Activated CD4-positive, alpha-beta T cell treated with anti-CD3 and anti-CD28 coated beads for 24 hours (primary cell): ENCODE measurements at places on chromosomes 1 and 21.

DNA sequence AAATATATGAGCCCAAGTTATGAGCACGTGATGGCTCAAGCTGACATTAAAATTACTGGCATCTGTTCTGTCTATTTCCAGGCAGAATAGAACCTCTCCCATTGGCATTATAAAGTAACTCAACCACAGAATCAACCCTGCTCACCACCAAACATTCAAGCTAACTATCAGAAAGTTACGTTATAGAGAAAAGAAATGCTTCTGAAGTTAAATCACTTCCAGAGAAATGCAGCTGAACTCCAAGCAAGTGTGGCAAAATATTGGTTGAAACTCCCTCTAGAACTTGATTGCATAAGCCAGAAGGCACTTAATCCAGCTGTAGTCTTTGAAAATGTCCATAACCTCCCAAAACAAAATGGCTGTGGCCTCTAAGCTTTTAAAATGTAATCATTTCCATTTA lies 36.2 kb upstream of the UBE2U start:
- no peak for DNase-seq

GRCh38 chr1:7151978-7152377 lies 366.7 kb downstream of the CAMTA1 start:
- no peak for DNase-seq

- no peak for DNase-seq
Measured at GRCh38 chr1:233665575-233666270, 51.8 kb downstream of the KCNK1 start.

DNA sequence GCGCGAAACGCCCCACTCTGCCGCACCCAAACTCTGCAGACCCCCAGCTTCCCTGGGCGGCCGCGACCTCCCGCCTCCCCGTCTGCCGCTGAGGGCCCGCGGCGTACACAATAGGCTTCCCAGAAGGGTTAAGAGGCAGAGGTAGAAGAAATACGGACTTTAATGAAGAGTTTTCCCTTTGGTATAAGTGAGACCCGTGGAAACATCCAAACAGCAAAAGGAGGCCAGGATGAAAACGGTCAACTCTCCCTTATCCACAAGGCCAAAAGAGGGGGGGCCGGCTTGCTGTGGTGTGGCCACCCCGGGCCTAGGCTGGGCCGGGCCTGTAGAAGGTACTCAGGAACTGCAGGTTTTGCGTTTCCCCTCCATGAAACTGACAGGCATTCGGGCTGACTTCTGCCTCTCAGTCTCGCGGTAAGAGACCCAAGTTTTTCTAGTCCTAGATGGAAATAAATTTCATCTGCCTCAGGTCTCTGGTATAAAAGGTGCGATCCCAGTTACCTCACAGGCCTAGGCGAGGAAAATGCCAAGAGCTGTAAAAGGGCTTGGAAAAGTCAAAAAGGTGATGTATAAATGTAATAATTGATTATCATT lies 671 bp upstream of the PYGO2 start:
- DNase-seq, result no peak

DNA sequence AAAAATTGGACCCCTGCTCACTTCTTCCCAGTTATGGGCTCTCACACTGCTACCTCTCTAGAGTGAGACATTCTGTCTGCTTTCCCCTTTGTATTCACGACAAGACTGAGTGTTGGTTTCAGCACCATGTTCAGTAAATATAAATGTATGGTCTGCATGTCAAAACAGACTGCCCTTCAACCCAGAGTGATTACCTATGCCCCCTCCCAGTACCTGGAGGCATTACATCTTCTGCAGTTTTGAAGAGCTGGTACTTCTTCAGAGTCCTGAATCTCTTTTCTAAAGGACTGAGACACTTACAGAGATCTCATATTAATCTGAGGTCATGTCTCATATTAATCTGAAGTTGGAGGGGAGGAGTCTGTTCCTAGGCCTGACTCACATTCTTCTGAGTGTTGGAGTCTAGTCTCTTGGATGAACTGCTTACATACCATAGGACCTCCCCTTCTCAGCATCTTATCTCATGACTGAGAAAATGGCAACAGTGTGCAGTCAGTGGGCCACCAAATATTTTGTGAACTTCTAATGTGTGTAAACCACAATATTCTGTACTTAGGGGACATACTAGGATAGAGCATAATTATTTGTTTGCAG lies 80.3 kb downstream of the RGL1 start:
- no peak for DNase-seq

DNA sequence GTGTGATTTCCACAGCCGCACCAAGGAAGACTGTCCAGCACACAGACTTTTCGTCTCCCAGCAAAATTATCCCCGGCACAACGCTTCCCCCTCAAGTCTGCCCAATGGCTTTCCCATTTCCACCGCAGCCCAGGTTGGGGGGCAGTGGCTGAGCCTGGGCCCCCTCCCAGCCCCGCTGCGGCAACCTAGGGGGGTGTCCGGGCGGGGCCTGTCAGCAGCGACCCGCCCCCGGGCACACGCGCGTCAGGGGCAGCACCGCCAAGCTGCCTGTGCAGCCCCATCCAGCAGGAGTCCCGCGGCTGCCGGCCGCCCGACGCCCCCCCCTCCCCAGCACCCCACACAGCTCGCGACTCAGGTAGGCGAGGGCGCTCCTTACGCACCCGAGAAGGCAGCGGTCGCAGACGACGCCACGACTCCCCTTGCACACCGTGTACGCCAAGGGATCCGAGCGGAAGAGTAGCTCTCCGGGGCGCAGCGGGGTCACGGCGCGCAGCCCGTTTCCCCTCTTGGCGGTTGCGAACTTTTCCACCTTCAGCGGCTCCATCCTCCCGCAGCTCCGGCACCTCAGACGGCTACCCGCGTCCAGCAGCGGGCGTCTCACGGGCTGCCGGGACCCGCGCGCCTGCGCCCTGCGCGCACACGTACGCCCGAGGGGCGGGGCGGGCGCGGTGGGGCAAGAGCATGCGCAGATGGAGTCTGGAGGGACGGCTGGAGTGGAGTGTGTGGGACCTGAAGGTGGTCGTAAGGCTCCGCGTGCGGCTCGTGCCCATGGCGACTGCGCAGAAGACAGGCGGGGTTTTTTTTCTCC lies at the start of gene SMYD3:
TSS of gene SMYD3 (minus strand) at position 606 of the 808 bp plus-strand sequence.
- DNase-seq, result peak; percentile 56

DNA sequence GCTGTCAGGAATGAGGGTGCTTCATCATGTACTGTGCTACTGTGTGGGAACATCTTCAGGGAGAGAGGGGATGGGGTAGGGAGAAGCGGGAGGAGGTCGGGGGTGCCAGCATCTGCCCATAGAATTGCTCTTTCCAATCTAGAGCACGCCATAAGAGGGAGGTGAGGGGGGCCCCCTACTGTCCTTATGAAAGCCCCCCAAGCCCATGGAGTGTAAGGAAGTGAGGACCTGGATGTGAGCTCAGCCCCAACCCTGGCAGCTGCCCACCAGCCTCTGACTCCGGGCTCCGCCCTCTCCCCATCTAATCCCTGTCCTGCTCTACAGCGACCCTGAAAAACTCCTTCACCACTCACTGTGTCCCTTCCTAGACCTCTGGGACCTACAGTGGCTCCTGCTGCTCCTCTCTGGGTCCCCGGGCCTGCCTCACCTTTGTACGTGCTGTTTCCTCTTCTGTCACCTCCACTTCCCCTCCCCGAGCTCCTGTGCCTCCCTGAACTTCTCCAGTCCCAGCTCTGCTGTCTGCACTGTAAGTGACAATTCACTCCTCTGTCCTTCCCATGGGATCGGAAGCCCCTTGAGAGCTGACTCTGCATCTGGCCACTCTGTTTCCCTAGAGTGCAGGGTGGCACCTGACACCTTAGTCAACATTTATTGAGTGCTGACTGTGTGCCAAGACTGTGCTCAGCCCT lies 269.4 kb downstream of the PTPRU start:
- DNase-seq, result no peak

DNA sequence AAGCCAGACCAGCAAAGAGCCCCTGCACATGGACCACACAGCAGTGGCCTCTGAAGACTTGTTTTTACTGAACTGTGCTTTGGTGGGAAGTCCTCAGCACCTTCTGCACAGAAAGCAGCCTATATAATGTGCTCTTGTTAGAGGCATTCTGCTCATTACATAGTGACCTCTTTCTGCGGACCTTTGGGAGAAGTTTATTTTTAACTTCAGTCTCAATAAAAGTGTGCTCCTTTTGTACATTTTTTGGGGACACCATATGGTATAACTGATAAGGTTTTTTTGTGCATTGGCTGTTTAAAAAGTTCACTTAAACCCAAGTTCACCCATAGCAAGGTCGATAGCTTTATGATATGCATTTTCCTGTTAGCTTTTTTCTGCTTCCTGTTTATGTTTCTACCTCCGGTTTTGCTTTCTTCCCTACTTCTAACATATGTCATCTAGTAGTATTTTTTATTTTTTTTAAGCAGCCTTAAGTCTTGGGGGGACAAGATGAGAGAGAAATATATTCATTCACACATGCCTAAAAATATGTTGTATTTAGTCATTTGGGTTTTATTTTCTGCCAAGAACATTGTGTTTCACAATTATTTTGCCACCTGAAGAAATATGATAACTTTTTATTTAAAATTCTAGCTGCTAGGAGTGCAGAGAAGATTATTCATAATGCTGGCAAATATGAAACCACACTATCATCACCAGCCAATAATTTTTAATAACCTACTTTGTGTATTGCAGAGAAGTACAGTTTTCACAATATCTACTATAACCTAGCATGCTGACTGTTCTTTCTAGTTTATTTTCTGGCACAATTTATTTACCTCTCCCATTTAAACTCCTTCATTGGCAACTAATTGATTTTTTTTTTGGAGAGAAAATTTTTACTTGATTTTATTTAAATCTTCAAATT lies 22.9 kb upstream of the SLC19A2 start:
- no peak for DNase-seq

DNA sequence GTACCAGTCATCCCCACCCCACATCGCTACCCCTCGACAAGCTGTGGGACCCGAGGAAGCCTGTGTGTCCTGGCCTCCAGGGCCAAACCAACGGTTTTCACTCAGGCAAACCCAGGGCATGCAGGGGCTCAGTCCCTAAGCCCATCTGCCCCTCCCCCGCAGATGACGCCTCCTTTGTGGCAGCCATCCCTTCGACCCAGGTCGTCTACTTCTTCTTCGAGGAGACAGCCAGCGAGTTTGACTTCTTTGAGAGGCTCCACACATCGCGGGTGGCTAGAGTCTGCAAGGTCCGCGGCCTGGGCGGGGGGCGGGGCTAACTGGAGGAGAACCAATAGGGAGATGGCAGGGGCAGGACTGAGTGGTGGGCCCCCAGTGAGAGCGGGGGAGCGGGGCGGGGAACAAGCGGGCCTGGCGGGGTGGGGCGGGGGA lies 7.4 kb downstream of the SEMA4A start:
- peak; percentile 76 for DNase-seq

GRCh38 chr21:44590311-44590721 lies 2.0 kb downstream of the KRTAP10-6 start:
- DNase-seq, result no peak

GRCh38 chr1:193408782-193409293 lies 222.4 kb upstream of the B3GALT2 start:
- DNase-seq, result no peak

GRCh38 chr21:34827445-34828235 lies 158.8 kb downstream of the CLIC6 start:
- no peak for DNase-seq

DNA sequence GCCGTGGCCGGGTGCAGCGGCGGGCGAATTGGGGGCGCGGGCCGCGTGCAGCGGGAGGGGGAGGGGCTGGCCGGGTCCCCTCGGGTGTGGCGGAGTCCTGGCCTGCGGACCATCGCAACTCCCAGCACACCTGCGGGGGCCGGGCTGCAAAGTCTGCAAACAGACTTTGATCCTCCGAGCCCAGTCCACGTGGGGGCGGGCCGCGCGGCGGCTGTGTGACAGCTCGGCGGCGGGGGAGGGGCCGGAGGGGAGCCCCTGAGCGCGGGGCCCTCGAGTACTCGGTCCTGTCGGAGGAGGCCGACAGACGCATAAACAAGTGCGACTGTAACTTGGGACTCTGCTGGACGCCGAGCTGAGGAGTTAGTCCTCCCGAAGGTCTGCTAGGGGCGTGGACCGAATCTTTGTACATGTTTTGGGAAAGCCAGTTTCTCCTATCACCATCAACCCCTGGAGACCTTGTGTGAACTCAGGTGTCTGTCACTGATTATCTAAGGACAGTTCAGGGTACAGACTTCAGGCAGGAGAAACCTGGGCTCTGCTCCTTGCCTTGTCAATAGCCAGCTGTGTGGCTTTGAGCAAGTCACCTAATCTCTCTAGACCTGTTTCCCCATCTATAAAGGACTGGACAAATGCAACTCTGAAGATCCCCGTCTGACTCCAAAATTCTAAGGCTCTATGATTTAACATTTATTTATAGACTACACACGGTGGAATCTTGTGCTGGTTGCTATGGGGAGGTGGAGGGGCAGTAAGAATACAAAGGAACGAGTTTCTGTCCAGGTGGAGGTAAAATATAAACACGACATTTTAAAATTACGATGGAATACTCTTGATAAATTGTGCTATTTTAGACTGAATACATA lies 710 bp upstream of the SLC30A1 start:
- no peak for DNase-seq

GRCh38 chr1:114033216-114033706 lies 54.0 kb downstream of the OLFML3 start:
- DNase-seq, result no peak

DNA sequence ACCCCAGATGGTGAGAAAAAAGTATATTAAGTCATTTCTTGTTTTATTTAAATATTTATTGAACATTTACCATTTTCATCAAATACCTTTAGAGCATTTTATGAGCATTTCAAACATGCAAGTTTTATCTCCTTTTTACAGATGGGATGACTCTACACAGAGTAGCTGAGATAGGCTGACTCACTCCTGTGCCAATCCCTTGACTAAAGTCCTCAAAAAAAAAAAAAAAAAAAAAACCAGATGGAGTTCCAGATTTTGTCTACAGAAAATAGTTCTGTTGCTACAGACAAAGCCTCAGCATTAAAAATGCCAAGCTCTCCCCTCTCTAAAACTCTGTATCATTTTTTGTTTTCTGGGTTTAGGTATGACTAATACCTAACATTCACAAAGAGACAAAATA lies 303.0 kb upstream of the PLD5 start:
- DNase-seq, result no peak
